ENCODE measurements at places on chromosomes 4 and X.

DNA sequence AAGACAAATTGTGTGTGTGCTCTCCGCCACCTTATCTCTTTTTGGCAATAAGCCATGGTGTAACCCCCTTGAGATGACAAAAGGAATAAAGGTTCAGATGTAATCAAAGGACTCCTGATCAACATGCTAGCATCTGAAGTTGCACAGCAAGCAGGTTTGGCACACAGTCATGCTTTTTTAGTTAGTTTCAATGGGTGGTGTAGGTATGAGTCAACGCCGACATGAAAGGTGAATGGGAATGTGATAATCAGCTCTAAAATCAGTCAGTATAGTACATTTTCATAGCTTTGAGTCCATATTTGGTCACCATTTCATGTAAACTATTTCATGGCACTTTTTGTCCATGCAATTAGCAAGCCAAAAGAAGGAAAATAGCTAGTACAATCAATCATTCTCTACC is 50.4 kb upstream of the ETNPPL start:
- DNase-seq, result no peak

DNA sequence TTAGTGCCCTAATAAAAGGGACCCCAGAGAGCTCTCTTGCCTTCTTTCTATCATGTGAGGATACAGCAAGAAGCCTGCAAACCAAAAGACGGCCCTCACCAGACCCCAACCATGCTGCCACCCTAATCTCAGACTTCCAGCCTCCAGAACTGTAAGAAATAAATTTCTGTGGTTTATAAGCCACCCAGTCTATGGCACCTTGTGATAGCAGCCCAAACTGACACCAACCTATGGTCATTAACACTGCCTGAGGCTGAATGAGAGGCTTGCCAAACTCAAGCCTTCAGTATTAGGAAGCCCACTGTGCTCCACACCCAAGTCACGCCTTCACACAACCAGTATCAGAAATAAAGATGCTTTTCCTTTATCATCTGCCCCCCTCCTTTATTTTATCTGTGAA is 127.3 kb upstream of the KLF3 start:
- no peak for DNase-seq

DNA sequence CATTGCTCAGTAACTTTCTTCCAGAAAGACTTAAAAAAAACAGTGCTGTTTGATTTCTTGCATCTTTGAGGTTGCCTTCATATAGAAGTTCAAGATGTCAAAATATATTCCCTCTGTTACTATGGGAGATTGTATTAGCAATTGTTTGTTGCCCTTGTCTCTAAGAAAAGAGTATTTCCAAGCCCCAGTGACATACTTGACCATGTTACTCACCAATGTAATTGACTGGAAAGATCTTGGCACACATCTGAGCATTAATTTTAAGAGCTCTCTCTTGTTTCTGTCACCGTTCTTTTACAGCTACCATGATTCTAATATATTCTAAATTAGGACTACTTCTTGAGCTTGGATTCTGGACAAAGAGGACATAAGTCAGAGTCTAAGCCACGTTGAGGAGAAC is 902.7 kb upstream of the EPHA5 start:
- no peak for DNase-seq

DNA sequence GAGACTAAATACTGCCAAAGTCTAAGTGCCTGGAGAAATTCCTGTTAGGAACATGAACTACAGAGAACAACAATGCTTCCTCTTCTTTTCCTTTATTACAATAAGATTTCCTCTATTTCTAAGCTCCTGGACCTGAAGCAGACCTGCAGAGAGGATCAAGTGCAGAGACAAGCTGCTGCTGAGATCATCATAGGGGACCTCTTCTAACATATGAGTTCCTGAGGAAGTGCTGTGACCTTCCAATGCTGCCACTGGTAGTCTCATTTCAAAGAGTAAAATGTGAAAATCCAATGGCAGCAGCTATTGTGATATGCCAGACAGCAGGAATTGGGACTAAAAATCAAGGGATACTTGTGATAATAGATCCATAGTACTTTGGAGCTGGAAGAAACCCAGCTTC is 28.0 kb downstream of the CCNG2 start:
- no peak for DNase-seq

DNA sequence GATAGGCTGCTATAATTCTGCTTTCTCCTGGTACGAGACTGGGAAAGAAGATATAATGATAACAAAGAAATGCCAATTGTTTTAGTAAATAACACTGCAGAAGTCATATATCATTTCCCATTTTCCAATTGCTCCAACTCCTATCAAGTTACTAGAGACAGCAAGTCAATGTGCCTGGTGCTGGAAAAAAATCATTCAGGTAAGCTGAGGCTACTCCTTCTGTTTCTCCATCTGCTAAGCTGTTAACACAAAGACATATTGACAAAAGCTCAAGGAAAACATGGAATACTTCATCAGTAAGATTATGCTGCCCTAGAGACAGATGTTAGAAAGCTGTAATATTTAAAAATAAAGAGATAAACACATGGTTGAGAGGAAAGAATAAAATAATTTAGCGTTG is 10.0 kb downstream of the NAA11 start:
- DNase-seq, result no peak

Data from sciatic nerve (tissue), 2 donors.